Suprapubic skin (tissue), 4 donors: ENCODE measurements at places on chromosomes 13 and 19.

GRCh38 chr13:113654591-113655345 lies 3.2 kb downstream of the ATP4B start:
- no peak overlapping the region for H3K27ac ChIP-seq
- peak; percentile 70 for DNase-seq
- H3K36me3 ChIP-seq: no peaks in the 10 kb centered on the region
- H3K4me3 ChIP-seq: no peak overlapping the region
- peaks cover 3% of the 10 kb centered on the region for H3K27me3 ChIP-seq

- H3K27ac ChIP-seq: no peak overlapping the region
These were observed 3.6 kb downstream of the SEMA6B start for GRCh38 chr19:4555657-4556561.

- DNase-seq: no peak
- H3K27me3 ChIP-seq: no peaks in the 10 kb centered on the region
- H3K36me3 ChIP-seq: no peaks in the 10 kb centered on the region
- no peaks in the 10 kb centered on the region for H3K4me1 ChIP-seq
These were observed 164.0 kb upstream of the ZNF507 start for GRCh38 chr19:32181216-32181920.

GRCh38 chr13:91358387-91358782 lies 10.9 kb downstream of the MIR17HG start:
- H3K4me1 ChIP-seq: no peaks in the 10 kb centered on the region
- no peak overlapping the region for H3K4me3 ChIP-seq
- no peak for DNase-seq
- H3K27ac ChIP-seq: no peak overlapping the region
- H3K27me3 ChIP-seq: no peaks in the 10 kb centered on the region

DNA sequence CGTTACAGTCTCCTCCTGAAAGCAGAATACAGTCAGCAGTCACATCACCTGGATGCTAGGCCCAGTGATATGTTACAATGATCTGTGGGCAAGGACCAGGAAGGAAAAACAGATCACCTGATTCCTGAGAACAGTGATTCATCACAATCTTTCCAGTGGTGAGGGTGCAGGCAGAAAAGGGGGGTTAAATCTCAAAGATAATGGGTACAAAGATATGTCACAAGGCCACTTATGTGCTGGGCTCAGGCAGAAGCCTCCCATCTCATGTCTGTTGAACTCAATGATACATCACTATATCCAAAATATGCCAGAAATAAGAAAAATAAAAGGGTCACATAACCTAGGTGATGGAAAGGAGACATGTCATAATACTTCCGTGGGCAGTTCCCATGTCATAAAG lies 10.8 kb upstream of the ZNF91 start:
- no peaks in the 10 kb centered on the region for H3K4me1 ChIP-seq
- no peak overlapping the region for H3K4me3 ChIP-seq
- DNase-seq: no peak
- no peaks in the 10 kb centered on the region for H3K27me3 ChIP-seq
- no peak overlapping the region for H3K27ac ChIP-seq
- H3K36me3 ChIP-seq: no peaks in the 10 kb centered on the region

DNA sequence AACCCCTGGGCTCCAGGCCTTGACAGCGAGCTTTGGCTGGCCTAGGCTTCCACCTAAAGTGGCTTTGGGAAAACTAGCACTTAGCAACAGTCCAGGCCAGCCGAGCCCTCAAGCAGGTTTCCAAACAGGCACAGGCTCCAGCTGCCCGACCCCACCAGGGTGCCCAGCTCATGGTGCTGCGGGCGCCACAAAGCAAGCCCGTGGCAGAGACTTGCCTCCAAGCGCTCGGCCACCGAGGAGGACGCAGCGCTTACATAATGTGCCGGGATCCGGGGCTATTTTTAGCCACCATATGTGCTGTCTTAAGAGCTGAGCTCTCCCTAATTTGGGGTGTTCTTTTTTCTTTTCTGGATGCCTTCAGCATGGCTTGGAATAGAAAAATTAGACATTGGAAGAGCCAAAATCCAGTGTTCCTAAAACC lies 56.1 kb upstream of the F7 start:
- peaks cover 28% of the 10 kb centered on the region for H3K36me3 ChIP-seq
- H3K27me3 ChIP-seq: peaks cover 2% of the 10 kb centered on the region
- no peak overlapping the region for H3K27ac ChIP-seq
- no peaks in the 10 kb centered on the region for H3K4me1 ChIP-seq
- no peak overlapping the region for H3K4me3 ChIP-seq
- no peak for DNase-seq
